ENCODE measurements at places on chromosomes 4 and X. TPM values are rescaled to one million over a fixed set of nuclear protein-coding genes. Genes with fewer than 3 reads are reported as not detected.

GAGE12J gene
- polyA plus RNA-seq, result not detected

CFAP47 gene
- not detected for polyA plus RNA-seq

TRIM60 gene
- not detected for polyA plus RNA-seq

MSX1 gene
- polyA plus RNA-seq, result not detected

DNA sequence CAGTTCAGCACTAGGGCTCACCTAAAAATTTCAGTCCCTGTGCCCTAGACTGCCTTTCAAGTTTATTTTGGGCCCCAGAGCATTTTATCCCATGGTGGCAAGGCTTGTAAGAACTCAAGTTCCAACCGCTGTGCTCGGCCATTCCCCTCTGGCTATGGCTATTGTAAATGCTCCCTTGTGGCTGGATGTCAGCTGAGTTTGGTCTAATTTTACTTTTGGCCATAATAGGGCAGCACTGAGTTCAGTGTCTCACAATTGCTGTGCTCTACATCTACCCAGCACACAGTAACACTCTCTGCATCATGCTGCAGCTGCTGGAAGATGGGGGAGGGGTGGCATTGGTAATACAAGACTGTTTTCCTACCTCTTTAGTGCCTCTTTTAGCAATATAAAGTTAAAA is 210.8 kb upstream of the IRS4 start:
- no peak for DNase-seq

- DNase-seq, result peak; percentile 9
These were observed 62.2 kb downstream of the PRKX start for GRCh38 chrX:3651277-3651676.
